ENCODE measurements at places on chromosomes 7 and 10.

- DNase-seq, result no peak
These were observed 101.0 kb upstream of the ANKRD1 start for GRCh38 chr10:91021901-91022300.

DNA sequence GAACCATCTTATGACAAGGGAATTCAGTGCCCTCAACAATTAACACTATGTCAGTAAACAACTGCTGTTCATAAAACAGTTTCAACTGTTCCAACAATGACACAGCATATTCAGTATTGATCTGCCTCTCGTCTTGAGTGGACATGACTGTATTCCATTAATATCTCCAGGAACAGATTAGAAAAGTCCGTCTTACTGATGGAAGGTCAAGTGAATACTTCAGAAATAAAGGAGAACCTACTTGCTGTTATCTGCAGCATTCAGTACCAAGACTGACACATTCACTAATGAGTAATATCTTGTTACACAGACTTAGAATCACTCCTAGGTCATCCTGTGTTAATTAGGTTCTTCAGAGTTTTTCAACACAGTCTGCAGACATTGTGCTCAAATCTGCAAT is 12.1 kb downstream of the KBTBD2 start:
- DNase-seq, result no peak

DNA sequence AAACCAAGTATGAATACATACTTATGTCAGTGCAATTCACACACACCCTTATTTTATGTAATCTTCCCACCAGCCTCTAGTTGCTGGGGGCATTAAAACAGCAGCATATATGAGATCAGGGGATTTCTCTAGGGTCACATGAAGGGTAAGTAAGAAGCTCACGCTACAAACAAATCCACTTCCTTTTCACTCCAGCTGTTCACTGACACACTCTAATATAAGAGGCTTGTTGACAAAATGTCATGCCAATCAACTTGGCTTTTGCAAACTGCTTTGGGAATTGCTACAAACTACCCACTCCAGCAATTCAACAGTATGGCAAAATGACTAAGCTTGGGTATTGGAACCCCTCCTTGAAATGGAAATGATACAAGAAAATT is 10.3 kb downstream of the FAM3C start:
- no peak for DNase-seq

GRCh38 chr10:124477614-124478363 is 16.2 kb downstream of the LHPP start:
- DNase-seq, result no peak

DNA sequence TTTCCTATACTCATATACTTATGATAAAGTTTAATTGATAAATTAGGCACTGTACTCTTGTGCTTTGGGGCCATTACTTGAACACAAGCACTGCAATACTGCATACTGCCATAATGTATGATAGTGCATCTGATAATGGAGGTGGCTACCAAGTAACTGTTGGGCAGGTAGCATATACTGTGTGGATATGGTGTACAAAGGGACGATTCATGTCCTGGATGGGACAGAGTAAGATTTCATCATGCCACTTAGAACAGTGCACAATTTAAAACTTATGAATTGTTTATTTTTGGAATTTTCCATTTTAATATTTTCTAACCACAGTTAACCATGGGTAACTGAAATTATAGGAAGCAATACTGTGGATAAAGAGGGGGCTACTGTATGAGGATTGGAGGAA is 38.9 kb downstream of the AKAP9 start:
- DNase-seq, result no peak

DNA sequence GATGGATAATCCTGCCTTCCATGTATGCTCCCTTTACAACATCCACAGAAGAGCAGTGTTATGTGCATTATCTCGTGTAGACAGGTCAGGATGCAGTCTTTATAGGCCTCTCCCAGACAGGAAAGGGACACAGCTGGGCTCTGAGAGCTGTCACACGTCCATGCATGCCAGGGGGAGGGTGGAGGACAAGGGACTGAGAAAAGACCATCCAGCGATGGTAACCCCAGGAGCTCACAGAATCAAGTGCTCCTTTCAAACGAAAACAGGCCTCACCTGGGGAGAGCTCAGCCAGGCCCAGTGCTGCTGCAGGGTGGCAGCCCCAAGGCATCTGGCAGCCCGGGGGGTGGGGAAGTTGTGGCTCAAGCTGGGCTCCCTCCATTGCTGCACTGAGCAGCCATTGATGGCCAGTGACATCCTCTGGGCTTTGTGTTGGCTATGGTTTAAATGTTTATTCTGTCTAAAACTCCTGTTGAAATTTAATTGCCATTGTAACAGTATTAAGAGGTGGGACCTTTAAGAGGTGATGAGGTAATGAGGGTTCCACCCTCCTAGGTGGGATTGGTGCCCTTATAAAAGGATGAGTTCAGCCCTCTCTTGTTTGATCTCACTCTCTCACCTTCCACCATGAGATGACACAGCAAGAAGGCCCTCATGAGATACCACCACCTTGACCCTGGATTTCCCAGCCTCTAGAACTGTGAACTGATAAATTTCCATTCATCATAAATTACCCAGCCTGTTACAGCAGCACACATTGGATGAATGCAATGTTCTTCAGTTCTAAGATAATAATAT is 15.7 kb downstream of the JCAD start:
- no peak for DNase-seq

- DNase-seq, result no peak
These were observed 286.8 kb upstream of the KLF14 start for GRCh38 chr7:131020759-131021261.

DNA sequence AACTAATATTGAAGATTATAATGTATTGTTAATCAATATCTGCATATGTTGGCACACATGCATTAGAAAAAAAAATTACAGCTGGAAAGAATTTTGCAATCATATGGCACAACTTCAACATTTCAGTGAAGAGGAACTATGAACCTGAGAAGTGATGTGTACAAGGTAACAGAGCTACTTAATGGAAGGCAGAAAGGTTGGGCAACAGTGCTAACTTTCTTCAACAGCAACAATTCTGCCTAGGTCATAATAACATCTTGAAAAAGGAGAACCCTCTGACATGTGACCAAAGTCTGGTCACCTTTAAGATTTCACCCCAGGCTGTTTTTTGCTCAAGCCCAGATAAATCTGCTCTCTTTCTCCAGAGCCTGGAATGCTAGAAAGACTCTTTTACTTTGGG is 47.9 kb upstream of the SKAP2 start:
- DNase-seq, result no peak

GRCh38 chr7:83882551-83882950 is 233.6 kb upstream of the SEMA3E start:
- DNase-seq, result no peak

DNA sequence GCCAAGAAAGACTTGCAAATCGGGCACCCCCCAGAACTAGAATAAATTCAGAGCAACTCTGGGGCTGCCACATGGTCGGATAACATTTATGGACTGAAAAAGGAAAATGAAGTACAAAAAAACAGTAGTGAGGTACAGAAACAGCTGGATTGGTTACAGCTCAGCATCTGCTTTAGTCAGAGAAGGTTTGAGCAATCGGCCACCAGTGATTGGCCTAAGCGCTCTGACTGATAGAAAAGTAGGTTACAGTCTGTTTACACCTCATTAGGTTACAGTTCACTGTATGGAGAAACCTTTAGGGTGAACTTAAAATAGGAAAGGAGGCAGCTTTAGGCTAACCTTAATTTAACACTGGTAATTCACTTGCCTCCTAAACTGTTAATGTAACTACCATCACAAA is 102.0 kb upstream of the DKK1 start:
- DNase-seq, result no peak

DNA sequence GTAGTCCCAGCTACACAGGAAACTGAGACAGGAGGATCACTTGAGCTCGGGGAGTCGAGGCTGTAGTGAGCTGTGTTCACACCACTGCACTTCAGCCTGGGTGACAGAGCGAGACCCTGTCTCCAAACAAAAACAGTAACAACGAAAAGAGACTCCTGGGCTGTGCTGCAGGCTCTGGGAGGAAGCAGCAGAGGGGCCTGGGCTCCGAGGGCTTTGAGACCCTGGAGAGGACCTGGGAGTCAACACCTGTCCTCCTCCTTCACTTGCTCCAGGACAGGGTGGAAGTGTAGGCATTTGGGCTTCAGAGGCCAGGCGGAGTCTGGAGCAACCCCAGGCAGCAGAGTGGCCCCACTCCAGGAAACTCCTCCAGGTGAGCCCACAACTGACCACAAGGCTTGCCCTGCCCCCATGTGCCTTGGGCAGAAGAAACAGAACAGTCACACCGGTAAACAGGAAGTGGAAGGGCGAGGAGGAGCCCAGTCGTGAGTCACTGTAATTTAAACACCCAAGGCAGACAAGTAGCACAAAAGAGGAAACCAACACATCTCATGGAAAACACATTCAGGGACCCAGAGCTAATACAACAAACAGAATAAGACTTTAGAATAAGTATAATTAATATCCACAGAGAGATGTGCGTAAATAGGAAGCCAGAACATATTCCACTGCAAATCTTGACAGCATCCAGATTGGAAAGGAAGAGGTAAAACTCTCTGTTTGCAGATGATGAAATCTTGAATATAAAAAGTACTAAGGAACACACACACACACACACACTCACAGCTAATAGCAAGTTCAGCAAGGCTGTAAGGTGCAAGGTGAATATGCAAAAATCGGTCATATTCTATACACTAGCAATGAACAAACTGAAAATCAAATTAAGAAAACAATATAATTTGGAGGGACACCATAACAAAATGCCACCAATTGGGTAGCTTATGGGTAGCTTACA is 20.5 kb upstream of the RASGEF1A start:
- DNase-seq, result no peak

DNA sequence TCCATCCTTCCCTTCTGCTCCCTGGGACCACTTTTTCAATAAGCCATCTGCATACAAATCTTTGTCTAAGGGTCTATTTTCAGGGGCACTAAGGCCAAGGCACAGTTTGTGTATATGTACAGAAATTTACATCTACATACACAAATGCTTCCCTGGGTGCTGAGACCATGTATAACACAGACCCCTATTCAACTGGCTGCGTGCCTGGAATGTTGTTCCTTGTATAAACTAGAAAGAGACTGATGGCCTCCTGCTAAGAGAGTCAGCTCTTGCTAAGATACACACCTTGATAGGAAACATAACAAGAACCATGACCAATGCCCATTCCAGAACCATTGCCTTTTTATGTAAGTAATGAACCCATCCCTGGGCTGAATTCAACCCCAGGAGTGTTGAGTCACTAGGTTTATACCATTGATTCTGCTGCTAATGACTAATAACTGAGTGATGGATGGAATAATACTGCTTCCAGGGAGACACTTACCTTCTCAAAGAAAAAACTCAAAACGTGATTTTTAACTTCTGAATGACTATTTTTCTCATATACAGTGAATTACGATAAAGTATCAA is 290.7 kb downstream of the FGFR2 start:
- DNase-seq, result no peak

- no peak for DNase-seq
These were observed 3.8 kb downstream of the RTKN2 start for GRCh38 chr10:62264702-62265436.

- no peak for DNase-seq
These were observed 27.2 kb downstream of the CCM2 start for GRCh38 chr7:45026984-45027773.

GRCh38 chr10:128950916-128951275 is 516.1 kb upstream of the MGMT start:
- DNase-seq, result no peak

GRCh38 chr7:132221356-132221755 is 354.9 kb downstream of the PLXNA4 start:
- no peak for DNase-seq

- no peak for DNase-seq
These were observed 33.0 kb upstream of the GPR26 start for GRCh38 chr10:123633106-123633505.

GRCh38 chr7:99863847-99864440 is 12.9 kb downstream of the OR2AE1 start:
- DNase-seq, result no peak

All from stimulated activated CD8-positive, alpha-beta memory T cell treated with anti-CD3 and anti-CD28 coated beads, Interleukin-15, amount 100 ng/mL, for 24 hours (primary cell).